Activated T-cell treated with anti-CD3 and anti-CD28 coated beads for 4 hours (primary cell): ENCODE measurements at places on chromosomes 3 and 15.

DNA sequence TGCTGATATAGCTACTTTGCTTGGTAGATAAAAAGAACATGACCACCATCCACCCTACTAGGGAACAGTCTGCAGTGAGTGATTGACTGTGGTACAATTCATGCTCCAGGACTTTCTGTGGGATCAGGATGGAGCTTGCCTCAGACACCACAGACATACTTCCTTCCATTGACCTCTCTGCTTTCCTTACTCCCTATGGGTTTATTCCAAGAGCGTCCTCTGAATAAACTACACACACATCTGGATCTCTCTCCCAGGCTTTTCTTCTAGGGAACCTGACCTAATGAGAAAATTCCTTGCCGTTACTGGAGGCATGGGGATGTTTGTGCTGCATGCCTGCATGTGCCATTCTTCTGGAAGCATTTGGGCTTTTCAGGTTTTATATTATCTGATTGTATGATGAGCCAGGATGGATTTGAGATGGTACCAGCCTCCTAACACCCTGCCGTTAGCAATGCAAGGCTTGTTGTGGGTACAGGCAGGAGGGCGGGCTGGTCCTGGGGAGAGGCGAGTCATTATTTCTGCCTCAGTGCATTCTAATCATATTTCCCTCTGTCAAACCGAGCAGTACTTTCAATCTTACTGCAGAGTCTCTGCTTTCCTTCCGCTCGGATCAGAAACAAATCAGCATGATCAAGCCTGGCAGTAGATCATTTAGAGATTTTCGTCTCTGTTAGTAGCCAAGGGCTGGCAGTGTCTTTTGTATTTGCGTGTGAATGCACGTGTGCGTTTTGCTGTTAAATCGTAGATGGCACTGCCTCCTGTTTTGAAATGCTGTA lies 279.2 kb downstream of the PDCD6IP start:
- no peak for DNase-seq

- no peak for DNase-seq
These were observed 47.0 kb downstream of the RPLP1 start for GRCh38 chr15:69499521-69500211.

GRCh38 chr15:80588801-80589200 lies 106.3 kb upstream of the ABHD17C start:
- no peak for DNase-seq

DNA sequence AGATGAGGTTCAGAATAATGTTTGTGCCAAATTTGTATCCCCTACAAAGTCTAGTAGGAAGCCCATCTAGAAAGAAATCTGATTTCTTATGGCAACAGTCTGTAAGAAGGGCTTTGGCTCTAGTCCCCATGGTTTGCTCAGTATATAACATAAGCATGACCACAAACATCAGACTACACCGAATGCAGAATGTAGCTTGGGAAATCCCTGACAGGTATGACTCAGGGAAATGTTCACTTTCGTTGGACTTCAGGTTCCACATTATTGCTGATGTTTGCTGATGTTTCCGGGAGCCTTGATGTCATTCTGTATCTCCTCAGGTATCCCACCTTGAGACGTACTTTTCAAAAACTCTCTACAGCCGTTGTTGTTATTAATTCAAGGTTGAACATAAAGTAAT lies 304.4 kb upstream of the TGFBR2 start:
- DNase-seq, result no peak

DNA sequence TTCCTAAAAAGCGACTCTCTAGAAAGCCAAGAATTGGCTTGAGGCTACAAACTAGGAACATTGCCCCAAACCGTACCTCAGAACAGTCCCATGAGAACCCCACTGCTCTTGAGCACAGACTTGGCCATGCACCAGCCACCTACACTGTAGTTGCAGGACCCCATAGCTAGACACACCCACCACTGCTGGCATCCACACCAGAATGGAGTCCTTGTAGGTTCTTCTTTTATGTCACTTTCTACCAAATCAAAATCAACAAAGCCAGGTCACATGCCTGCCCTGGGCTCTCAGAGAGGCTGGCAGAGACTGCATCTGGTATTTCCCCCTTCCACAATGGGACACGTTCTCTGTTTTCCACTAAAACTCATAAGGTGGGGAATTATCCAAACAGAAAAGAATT lies 290.5 kb downstream of the SHOX2 start:
- no peak for DNase-seq

- DNase-seq, result no peak
These were observed 41.7 kb upstream of the MYO5C start for GRCh38 chr15:52337198-52337853.

- no peak for DNase-seq
These were observed 32.6 kb downstream of the GALNT15 start for GRCh38 chr3:16207031-16207430.

- peak; percentile 55 for DNase-seq
These were observed at the start of gene UBE2E1 for GRCh38 chr3:23805633-23806533. Gene UBE2E1, plus strand, starts transcription at chr3:23805955. Its CDS starts 1,315 bp downstream, at chr3:23807270.

- no peak for DNase-seq
These were observed 100.9 kb downstream of the MYO5A start for GRCh38 chr15:52427804-52428203.

DNA sequence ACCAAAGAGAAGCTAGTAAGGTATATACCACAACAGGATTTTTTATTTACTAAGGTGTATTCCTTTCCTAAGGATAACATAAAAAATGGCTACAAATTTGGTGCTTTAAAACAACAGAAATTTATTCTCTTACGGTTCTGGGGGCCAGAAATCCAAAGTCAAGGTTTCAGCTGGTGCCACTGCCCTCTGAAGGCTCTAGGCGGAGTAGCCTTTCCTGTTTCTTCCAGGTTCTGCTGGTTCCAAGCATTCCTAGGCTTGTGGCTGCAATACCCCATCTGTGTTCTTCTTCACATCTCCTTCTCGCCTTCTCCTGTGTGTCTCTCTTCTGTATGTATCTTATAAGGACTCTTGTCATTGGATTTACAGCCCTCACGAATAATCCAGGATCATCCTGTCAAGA lies 549.9 kb downstream of the GRM7 start:
- no peak for DNase-seq

GRCh38 chr3:169905404-169905803 lies 6.0 kb upstream of the SAMD7 start:
- no peak for DNase-seq

- DNase-seq, result peak; percentile 58
These were observed at the start of gene SEMA3F for GRCh38 chr3:50154840-50155490. Gene SEMA3F, plus strand, starts transcription at chr3:50155324. Its CDS starts 4,299 bp downstream, at chr3:50159623.

GRCh38 chr15:68344600-68344999 lies 67.1 kb downstream of the FEM1B start:
- DNase-seq, result no peak

- DNase-seq, result no peak
These were observed 59.5 kb upstream of the TRPC1 start for GRCh38 chr3:142664311-142664710.

DNA sequence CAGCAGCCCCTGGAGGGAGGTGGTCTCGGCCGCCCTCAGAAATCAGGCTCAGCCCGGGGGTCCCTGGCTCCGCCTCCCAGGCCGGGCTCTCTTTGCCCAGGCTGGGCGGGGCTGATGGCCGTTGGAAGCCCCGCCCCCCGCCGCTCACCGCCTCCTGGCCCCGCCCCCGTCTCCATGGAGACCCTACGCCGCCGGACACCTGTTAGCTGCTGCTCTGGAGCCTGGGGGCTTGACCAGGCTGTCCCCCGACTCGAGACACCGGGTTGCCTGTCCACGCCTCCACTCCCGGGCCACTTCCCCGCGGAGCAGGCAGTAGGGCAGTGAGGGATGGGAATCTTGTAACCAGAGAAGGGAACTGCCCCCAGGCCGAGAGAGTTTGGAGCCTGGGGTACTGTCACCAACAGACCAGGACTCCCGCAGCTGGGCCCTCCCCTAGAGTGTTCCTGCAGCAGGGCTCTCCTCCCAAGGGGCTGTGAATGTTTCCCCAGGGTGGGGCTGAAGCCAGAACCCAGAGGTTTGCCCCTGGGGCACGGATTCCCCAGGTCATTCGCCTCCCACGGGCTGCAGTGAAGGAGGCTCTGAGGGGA lies 27.8 kb upstream of the RPL32 start:
- DNase-seq, result no peak

DNA sequence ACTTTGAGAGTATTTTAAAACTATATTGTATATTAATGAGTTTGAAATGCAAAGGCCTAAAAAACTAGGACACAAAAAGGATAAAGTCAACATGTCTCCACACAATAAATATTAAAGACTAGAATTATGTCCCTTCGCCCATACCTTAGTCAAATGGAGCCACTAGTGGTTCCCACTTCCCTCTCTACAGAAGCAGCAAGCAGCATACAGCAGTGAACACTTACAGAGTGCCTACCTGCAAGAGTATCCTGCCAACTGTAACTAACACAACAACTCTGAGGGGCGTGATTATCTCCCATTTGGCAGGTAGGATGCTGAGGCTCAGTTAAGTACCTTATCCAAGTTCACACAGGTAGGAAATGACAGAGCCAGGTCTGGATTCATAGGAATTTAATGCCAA lies 17.2 kb downstream of the DYNC1LI1 start:
- DNase-seq, result no peak

GRCh38 chr3:23253214-23253613 lies 50.1 kb downstream of the UBE2E2 start:
- no peak for DNase-seq

- DNase-seq, result no peak
These were observed 56.5 kb downstream of the KLF13 start for GRCh38 chr15:31383139-31383538.

GRCh38 chr15:49467746-49468480 lies 44.9 kb downstream of the FGF7 start:
- DNase-seq, result no peak

DNA sequence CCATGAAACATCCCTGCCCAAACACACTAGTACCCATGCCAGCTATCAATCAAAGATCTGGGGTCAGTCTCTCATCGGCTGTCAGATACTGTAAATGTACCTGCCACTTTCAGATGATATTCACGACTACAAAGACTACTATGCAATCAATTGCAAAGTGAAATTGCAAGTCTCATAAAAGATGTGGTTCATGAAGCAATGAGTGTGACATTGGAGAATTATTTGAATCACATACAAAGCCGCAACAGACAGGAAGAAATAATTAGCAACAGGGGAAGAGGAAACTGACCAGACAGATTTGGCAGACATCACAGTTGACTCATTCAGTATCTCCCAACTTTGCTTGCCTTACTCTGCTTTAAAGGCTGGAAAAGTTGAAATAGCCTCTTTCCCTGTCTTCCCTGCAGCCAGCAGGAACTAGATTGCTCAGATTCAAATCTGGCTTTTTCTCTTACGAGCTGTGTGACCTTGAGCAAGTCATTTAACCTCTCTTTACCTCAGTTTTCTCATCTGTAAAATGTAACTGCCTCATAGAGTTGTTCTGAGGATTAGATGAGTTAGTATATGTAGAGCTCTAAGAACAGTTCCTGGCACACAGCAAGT lies 95.7 kb upstream of the C3orf80 start:
- no peak for DNase-seq

- DNase-seq, result no peak
These were observed 71.0 kb downstream of the NOX5 start for GRCh38 chr15:69085325-69086081.

DNA sequence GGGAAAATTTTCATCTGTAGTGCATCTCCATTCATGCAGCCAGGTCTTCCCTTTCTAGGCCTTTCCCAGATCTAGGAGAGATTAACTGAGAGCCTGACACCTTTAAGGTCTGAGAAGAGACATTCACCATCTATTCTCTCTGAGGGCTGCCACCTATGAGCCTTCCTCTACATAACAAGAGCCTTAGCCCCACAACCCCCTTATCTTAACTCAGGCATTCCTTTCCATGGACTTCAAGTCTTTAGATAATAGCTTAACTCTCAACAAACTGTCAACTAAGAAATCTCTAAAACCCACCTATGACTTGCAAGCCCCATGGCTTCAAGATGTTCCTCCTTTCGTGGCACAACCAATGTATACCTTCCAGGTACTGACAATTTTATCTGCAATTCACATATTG lies 121.0 kb downstream of the GABRB3 start:
- no peak for DNase-seq

DNA sequence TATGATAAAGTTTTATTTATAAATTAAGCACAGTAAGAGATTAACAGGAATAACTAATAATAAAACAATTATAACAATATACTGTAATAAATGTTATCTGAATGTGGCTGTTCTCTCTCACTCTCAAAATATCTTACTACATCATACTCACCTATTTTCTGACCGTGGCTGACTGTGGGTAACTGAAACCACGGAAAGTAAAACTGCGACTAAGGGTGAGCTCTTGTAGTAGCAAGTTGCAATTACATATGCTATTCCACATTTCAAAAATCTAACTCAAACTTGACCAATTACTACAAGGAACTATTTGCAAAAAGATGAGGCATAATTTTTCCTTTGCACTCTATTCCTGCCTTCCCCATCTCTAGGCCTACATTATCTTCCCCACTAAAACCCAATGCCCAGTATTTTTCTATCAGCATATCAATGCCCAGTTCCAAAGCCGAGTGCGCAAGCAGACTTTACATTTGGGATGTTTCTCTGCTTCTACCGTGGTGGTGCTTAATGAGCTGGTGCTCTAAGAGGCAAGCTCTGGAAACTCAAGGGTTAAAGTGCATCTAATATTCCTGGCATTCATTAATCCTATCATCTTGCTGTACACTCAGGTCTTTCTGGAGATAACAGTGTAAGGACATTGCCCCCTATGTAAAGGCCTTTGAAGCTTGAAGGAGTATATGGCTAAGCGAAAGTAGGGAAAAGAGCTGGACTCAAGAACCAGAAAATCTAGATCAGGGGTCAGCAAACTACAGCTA lies 6.7 kb downstream of the PCYT1A start:
- no peak for DNase-seq

DNA sequence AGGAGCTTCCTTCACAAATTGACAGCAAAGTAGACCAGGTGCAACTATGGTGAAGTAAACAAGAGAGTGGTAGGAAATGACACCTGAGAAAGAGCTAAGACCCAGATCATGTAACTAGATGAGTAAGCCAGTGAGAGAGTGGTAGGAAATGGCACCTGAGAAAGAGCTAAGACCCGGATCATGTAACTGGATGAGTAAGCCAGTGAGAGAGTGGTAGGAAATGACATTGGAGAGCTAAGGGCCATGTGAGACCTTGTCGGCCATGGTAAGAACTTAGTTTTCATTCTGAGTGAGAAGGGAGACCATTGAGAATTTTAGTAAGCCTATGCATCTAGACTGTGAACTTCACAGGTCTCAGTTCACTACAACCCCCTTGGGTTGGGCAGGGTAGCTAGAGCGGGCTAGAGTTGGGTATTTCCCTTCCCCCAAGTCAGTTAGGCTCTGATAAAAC lies 5.4 kb upstream of the SENP7 start:
- DNase-seq, result peak; percentile 7

- no peak for DNase-seq
These were observed 315.7 kb upstream of the SLCO3A1 start for GRCh38 chr15:91537856-91538255.

DNA sequence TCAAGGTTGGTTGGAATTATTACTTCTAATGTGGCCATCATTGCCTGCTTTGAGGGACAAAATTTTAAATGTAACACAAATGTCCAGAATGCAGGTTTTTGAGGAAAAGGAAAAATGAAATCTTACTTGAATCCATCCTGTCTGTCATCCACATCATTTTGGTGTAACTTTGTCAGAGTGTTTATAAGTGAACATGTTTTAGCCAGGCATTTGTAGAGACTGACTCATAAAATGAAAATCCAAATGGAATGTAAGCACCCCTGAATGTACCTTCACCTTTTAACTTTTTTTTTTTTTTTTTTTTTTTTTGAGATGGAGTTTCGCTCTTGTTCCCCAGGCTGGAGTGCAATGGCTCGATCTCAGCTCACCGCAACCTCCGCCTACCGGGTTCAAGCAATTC lies 141.8 kb upstream of the BNIP2 start:
- no peak for DNase-seq

GRCh38 chr3:63931290-63931689 lies 19.1 kb upstream of the SCAANT1 start:
- no peak for DNase-seq
